ENCODE measurements at places on chromosomes 1 and 21. TPM values are rescaled to one million over a fixed set of nuclear protein-coding genes. Genes with fewer than 3 reads are reported as not detected.

The C1orf115 gene
- total RNA-seq, result 124 TPM

The DYNLT5 gene
- total RNA-seq, result 1.1 TPM

The ARHGAP29 gene
- total RNA-seq, result 254 TPM

The SYPL2 gene
- total RNA-seq, result not detected

The OR10J1 gene
- not detected for total RNA-seq

The PLXNA2 gene
- total RNA-seq, result 95.8 TPM

The SLC44A5 gene
- 1.7 TPM for total RNA-seq

The P3R3URF gene
- total RNA-seq, result not detected

The KCNE2 gene
- not detected for total RNA-seq

The AKR7A3 gene
- total RNA-seq, result 0.14 TPM

The ERRFI1 gene
- 50.5 TPM for total RNA-seq

The KIAA1614 gene
- total RNA-seq, result 6.1 TPM

The OR14I1 gene
- not detected for total RNA-seq

The ANKRD45 gene
- total RNA-seq, result 0.17 TPM

The S100A2 gene
- 0.51 TPM for total RNA-seq

The IGSF5 gene
- not detected for total RNA-seq

The EPS8L3 gene
- total RNA-seq, result not detected

The ALX3 gene
- not detected for total RNA-seq

The SOX13 gene
- total RNA-seq, result 23.0 TPM

The LRRC8B gene
- total RNA-seq, result 6.4 TPM

The MIGA1 gene
- total RNA-seq, result 16.1 TPM

The WNT9A gene
- total RNA-seq, result 1.8 TPM

The TCHH gene
- 0.17 TPM for total RNA-seq

The CHODL gene
- not detected for total RNA-seq

All from dermis blood vessel endothelial cell (primary cell).